ENCODE measurements at places on chromosomes 11 and 22. TPM values are rescaled to one million over a fixed set of nuclear protein-coding genes. Genes with fewer than 3 reads are reported as not detected.

Gene SPDYC
- total RNA-seq: not detected

Gene TNRC6B
- total RNA-seq: 112 TPM

Gene BTG4
- not detected for total RNA-seq

Gene APOA1
- 0.87 TPM for total RNA-seq

Gene SLC17A6
- not detected for total RNA-seq

Measured in natural killer cell (primary cell).